ENCODE measurements at places on chromosomes 13 and 19.
A peak's percentile ranks its signal among the peaks of the same experiment; 100 is the strongest.

DNA sequence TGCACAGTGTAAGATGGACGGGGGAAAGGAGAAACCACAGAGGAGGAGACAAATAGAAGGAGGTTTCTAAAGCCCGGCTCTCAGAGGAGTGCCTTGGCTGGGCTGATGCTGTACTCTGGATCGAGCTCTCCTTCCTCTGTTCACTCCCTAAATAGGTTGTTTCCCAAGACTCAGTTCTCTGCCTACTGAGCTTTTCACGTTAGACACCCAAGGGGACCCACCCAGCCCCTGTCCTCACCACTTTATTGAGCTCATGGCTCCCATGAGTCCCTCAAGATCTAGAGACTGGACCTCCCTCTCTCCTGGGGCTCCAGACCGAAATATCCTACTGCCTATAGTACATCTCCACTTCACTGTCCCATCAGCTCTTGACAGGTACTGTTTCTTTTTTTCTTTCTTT lies 38.1 kb upstream of the GPR183 start:
- no peak for DNase-seq

DNA sequence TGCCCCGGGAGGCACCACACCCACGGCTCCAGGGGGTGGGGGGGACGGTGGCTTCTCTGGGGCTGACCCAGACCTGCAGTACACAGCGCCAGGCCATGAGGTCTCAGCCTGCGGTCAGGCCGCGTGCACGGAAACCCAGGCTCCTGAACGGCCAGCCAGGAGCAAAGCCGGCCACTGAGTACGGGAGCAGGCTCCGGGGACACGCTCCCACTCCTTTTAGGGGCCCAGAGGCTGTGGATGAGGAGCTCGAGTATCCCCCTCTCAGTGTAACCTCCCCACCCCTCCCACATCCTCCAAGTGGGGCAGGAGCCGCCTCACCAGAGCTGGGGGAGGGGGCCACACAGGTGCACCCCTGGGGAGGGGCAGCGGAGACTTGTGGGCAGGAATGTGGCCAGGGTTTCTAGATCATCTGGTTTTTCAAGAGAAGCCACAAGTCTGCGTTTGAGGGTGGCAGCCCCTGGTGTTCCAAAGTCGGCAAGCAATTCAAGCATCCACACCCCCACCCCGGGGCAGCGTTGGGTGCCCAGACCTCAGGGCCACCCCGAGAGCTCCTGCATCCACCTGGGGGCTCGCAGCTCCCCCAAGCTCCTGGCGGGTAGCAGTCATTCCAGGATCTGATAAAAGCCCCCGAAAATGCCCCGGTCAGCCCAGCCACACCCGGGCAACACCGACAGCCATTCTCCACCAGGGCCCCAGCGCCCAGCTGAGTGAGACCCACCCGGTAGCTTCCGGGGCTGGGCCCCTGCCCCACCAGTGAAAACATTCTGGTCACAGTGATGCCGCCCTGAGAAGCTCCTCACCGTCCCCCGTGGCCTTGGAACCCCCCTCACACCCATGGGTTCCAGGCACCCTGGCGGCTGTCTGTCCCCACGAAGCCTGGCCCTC lies 6.1 kb downstream of the SBNO2 start:
- no peak for DNase-seq

- peak; percentile 71 for DNase-seq
Measured at GRCh38 chr13:97133955-97134354, 88.2 kb upstream of the MBNL2 start.

DNA sequence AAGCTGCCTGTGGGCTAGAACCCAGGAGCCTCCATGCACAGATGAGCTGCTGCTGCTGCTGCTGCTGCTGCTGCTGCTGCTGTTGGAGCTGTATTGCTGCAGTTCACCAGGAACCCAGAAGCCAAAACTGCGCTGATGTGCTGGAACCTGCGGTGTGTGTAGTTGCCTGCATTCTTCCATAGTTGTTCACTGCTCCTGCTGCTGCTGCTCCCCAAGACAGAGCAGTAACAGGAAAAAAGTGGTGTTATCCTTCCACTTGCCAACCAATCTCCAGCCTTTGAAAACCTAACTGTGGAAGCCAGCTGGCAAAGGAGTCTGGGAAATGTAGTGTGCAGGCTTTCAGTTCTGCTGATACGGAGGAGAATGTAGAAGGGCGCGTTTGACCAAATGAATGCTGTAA lies 37.9 kb downstream of the ARHGAP35 start:
- no peak for DNase-seq

- DNase-seq = peak; percentile 63
Measured at GRCh38 chr13:97855570-97856303, 97.7 kb upstream of the IPO5 start.

GRCh38 chr13:114057166-114058050 lies 75.0 kb downstream of the RASA3 start:
- DNase-seq = no peak

GRCh38 chr19:17718550-17718946 lies 732 bp upstream of the MAP1S start:
- no peak for DNase-seq

DNA sequence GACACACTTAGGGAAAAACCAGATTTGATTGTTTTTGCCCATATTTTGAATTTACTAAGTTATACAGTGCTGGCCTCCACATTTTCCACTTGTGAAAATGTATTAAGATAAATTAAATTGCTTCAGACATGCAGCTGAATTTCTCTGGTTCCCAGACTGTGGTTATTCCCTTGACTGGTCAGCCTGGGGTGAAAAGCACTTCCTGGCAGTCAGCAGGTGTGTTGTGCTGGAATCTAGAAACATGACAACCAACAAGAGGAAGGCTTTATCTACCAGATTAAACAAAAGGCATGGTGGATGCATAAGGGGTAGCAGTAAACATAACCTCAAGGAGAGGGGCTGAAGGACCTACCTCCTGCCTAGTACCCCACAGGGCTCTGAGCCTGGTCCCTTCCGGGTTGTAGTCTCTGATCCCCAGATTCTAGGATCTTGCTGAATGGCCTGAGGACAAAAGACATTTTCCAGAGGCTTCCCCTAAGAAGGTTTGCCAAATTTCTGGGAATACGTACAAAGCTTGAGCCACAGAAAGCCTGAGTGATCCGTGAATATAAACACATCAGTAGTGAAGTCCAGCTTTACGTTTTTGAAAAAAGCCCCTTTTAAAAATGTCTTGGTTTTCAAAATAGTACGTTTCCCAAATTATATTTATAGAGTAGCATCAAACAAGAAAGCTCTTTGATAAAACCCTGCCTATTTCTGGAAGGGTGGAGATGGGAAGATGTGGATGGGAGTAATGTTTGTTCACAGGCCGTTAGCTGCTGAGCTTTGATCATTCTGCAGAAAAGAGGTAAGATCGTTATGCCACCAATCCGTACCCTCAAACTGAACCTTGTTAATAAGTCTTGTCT lies 133.4 kb downstream of the LACC1 start:
- no peak for DNase-seq

DNA sequence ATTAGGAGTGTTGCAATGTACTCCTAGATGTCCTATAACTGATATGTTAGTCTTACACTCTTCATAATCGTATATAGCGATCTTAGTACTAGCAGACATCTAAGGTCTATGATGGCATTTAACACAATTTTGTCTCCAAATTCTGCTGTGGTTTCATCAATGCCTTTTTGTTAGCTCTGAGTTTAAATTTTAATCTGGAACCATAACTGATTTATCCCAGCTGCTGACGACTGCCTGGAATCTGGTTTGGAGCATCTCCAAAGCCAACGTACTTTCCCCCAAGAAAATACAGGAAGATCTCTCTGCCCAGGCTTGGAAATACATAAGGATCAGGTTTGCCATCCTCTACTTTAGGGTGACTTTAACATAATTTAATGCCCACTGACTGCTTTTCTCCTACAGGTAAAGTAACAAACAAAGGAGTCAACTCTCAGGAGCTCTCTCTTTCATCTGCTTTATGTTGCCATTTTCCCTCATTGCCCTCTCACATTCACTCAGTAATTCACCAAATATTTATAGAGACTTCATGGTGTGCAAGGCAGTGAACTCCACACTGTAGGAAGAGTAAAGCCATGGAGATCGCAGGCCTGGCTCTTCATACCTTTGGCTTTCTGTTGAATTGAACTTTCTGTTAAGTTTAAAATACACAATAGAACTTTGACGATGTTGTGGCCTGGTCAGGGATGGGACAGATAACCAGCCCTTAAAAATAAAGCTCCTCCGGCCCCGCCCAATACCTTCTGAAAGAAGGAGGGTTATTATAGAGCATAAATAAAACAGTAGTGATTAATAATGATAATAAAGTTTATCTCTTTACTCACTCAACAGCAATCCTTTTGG lies 23.3 kb upstream of the SPART start:
- DNase-seq = no peak

GRCh38 chr13:25973085-25973484 lies 78.7 kb downstream of the SHISA2 start:
- DNase-seq = peak; percentile 66

DNA sequence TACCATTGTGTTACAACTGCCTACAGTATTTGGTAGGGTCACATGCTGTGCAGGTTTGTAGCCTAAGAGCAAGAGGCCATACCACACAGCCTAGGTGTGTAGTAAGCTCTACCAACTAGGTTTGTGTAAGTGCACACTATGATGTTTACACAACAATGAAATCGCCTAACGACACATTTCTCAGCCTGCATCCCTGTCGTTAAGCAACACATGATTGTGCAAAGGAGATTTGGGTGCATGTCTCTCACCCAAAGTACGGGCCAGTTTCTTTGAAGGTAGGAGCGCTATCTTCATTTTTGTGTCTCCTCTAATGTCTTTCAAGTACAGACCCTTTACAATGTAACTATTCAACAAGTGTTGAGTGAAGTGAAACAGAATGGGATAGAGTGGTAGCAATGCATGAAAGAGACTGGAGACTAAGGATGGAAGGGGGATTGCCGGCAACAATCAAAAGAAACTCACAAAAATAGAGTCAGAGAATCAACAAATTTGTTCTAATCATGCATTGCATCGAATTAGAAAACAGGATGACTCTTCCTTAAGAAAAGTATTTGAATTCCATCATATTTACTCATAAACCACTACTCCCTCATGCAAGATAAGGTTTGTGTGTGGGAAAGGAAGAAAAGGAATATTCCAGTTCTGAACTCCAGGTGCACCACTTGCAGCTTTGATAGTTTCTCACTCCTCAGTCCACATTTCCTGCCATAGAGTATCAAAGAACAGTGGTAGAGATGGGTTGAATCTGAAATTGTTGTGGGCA lies 60.2 kb upstream of the TNFRSF19 start:
- no peak for DNase-seq

GRCh38 chr13:108037348-108037747 lies 178.0 kb downstream of the LIG4 start:
- DNase-seq = no peak

GRCh38 chr13:47250146-47250545 lies 353.3 kb upstream of the HTR2A start:
- no peak for DNase-seq

DNA sequence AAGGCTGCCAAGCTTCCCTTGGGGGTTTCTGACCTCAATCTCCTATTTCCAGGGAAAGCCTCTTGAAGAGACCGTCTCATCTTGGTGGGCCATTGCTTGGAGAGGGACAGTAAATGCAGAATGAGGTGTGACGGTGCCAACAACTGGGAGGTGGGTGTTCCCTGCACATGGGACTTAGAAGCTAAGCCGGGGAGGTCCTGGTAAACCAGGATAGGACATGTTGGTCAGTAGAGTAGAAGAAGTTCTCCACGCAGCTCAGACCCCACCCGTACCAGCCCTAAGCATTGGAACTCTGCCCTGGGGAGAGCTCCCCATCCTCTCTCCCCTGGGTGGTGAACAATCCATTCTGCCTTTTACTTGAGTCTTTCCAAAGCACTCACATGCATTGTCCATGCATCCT lies 92.0 kb downstream of the SOX1 start:
- DNase-seq = no peak

GRCh38 chr13:95391362-95391761 lies 90.1 kb upstream of the ABCC4 start:
- DNase-seq = no peak

DNA sequence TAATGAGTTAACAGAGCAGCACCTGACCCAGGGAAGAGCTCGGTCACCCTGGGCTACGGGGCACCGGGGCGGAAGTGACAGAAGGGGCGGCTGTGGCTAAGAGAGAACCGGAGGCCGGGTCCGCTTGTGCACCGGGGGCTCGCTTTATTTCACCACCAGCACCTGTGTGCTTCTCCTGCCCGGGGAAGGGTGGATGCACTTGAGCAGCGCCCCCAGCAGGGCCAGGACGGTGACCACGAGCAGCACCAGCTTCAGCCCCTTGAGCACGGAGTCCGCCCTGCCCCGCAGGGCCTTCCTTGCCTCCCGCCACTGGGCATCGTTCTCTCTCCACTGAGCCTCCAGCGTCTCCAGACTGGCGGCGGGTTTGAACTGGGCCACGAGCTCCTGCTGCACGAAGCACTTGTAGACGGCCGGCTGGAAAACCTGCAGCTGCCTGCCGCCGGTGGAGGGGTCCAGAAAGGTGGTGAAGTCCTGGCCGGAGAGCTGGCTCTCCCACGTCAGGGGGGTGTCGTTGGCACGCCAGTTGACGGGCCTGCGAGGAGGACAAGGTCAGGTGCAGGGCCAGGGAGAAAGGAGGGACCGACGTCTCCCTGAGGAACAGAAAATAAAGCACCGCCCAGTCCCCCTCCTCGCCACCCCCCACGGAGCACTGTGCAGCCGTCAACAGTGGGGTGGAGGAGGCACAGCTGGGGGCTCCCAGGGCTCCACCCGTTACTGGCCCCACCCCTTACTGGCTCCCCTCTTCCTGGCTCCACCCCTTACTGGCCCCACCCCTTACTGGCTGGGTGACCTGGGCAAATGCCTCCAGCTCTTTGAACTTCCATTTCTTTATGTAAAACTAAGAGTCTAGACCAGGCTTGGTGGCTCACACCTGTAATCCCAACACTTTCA lies 3.6 kb downstream of the FAM187B start:
- DNase-seq = no peak

GRCh38 chr13:20512042-20512683 lies 13.5 kb downstream of the CRYL1 start:
- DNase-seq = no peak

DNA sequence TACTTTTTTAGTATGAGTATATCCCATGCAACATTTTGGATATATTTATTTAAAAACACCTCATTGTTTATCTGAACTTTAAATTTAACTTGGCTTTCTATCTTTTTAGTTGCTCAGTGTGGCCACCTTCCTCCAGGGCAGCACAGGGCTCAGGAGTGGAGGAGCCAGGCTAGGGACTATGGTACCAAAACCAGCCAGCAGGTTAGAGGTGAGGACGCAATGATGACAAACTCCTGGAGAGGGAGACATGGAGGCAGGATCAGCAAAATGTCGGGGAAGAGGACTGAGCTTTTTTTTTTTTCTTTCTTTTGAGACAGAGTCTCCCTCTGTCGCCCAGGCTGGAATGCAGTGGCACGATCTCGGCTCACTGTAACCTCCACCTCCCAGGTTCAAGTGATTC lies 29.6 kb upstream of the CALM3 start:
- DNase-seq = no peak

All from NCI-H748 treated with DMSO at 0.1 percent for 48 hours (cell line).